ENCODE measurements at places on chromosomes 4 and X. TPM values are rescaled to one million over a fixed set of nuclear protein-coding genes. Genes with fewer than 3 reads are reported as not detected.

Gene SPP1
- 26.5 TPM for total RNA-seq

DNA sequence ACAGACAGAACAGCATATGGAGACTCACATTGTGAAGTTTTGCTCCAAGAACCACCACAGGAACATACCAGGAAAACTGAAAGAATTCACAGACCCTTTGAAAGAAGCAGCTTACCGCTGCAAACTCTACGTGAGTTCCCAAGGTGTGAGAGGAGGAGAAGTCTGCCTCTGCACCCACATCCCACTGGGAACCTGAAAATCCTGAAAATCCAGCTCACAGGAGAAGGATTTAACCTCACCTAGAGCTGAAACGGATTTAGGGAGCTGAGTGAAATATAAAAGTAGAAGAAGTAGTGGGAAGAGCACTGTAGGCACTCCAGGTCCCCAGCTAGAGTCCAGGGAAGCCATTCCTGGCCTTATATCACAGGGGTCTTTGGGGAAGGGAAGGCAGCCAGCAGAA is 80.0 kb downstream of the FHIP1A start:
- no peaks in the 10 kb centered on the region for H3K36me3 ChIP-seq
- H3K27me3 ChIP-seq, result no peaks in the 10 kb centered on the region
- peaks cover 9% of the 10 kb centered on the region for H3K4me1 ChIP-seq
- H3K4me3 ChIP-seq, result no peak overlapping the region
- no peak for DNase-seq
- no peak overlapping the region for H3K27ac ChIP-seq

Gene TLR6
- 0.09 TPM for total RNA-seq

Gene MAGEB2
- not detected for total RNA-seq

GRCh38 chr4:39998659-39999345 is 21.1 kb upstream of the PDS5A start:
- H3K27ac ChIP-seq, result no peak overlapping the region
- H3K36me3 ChIP-seq, result no peaks in the 10 kb centered on the region
- no peak overlapping the region for H3K4me3 ChIP-seq
- DNase-seq, result no peak

Gene VSIG4
- total RNA-seq, result not detected

DNA sequence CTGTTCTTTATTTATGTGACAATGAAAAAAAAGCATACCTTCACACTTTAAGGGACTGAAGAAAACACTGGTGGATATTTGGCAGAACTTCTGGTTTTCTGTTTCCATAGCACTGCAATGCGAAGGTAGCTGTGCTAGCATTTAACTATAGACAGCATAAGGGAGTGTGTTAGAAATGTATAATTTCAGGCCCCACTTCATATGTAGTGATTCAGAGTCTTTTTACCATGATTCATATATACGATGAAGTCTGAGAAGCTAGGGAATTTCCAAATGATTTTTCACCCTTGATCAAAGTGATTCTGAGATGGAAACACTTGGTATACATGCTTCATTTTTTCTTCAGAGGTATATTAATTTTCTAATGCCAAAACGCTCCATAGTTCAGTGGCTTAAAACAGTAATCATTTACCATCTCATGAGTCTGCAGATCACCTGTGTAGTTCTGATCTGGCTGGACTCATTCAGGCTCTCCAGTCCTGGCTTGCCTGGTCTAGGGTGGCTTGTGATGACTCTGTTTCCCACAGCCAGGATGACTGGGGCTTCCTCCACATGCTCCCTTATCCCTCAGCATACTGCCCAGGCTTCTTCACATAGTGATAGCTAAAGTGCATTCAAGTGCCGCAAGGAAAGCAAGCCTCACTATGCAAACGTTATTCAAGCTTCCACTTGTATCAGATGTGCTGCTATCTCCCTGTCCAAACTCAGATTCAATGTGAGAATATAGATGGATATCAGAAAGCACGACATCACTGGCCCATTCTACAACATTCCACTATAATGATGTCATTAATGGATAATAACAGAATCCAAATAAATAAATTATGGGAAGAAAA is 790.1 kb downstream of the TECRL start:
- H3K4me3 ChIP-seq, result no peak overlapping the region
- H3K27ac ChIP-seq, result no peak overlapping the region
- no peaks in the 10 kb centered on the region for H3K36me3 ChIP-seq
- no peak for DNase-seq
- H3K27me3 ChIP-seq, result no peaks in the 10 kb centered on the region
